ENCODE measurements at places on chromosomes 7 and 10. TPM values are rescaled to one million over a fixed set of nuclear protein-coding genes. Genes with fewer than 3 reads are reported as not detected.

DNA sequence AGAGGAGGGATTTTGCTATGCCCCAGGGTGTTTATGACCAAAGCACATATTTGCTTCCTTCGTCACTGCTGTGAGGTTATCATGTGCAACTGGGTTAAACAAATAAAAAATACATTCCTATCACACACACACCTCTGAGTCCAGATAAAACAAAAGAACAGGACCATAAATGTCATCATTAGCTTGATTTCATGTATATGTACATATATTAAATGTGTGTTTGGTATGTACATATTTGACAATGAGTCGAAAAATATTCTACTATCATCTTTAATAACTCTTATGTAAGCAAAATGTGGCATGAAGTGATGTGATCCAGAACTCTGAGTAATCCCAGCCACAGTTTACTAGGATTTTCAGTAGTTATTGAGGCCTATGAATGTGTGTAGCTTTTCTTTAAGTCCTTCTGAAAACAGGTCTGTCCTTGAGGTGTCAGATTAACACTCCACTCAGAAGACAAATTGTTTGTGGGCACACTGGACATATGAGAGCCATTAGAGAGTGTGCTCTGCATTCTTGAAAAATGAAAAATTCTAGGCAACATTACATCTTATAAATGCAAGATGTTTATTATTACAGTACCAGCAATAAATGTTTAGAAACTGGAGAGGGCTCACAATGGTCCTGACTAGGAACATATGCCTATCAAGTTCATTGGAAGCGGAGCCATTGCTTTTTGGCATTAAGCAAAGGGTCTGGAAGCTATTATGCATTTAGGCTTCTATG is 335.1 kb upstream of the SEMA3A start:
- H3K27me3 ChIP-seq = no peaks in the 10 kb centered on the region
- no peak overlapping the region for H3K4me3 ChIP-seq
- no peaks in the 10 kb centered on the region for H3K36me3 ChIP-seq
- no peak overlapping the region for H3K27ac ChIP-seq

AKR1C8 gene
- not detected for total RNA-seq

GRCh38 chr7:126804604-126805003 is 448.1 kb downstream of the GRM8 start:
- H3K4me1 ChIP-seq = no peaks in the 10 kb centered on the region
- H3K27ac ChIP-seq = no peak overlapping the region
- no peak for DNase-seq

DNA sequence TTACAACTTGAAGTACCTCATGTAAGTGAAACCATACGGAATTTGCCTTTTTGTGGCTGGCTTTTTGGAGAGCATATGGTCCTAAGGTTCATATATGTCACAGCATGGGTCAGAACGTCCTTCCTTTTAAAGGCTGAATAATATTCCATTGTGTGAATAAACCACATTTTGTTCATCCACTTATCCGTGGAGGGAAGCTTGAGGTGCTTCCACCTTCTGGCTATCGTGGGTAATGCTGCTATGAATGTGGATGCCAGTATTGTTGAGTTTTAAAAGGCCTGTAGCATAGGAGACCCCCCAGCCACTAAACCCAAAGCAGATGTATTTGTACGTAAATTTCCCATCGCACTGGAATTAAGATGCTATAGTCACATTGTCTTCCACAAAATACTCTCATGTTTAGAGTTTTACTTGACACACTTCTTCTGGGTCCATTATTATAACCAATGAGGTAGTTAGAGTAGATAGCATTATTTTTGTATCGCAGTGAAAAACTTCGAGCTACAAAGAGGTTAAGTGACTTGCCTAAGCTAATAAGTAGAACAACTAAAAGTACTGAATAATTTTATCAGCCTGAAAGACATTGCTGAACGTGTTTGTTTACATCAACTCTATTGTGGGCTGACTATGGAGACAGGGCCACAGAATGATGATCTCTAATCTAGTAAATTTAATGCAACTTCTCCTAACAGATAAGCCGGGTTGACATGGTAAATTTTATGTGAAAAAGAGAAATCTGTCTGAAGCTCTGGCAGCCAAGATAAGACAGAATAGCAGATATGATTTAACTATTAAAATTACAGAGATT is 183.0 kb upstream of the CTBP2 start:
- H3K4me1 ChIP-seq = no peaks in the 10 kb centered on the region
- H3K4me3 ChIP-seq = no peak overlapping the region
- no peaks in the 10 kb centered on the region for H3K36me3 ChIP-seq
- DNase-seq = no peak

MMD2 gene
- total RNA-seq = not detected

DNA sequence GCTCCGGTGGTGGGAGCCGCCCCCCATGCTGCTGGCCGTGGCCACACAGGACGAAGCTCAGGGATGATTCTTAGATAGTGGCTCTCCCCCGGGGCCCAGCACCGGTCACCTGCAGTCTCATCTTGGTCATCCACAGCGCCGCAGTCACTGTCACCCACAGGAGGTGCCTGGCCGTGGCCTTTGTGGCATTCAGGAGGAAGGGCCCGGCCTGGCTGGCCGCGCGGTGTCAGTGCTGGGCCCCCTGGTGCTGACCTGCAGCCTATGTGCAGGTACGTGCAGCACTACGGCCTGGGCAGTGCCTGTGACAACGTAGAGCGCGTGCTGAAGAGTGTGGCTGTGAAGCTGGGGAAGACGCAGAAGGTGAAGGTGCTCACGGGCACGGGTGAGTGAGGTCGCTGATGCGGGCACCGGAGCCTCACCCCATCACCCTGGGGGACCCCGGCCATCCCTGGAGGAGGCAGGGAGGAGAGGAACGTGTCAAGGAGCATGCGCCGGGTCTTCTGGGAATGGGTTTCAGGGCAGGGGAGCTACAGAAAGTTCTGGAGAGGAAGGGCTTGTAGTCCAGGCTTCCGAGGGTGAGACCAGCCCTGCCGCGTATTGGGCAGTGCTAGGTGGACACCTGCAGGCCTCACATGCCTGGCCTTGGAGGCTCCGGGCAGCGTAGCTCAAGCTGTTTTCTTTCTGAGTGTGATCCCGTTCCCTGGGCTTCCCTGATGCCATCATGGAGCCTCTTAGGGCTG is 5.0 kb downstream of the SPRN start:
- no peaks in the 10 kb centered on the region for H3K4me1 ChIP-seq
- no peak for DNase-seq
- no peak overlapping the region for H3K4me3 ChIP-seq
